PC-3 (cell line): ENCODE measurements at places on chromosomes 16 and 17.

DNA sequence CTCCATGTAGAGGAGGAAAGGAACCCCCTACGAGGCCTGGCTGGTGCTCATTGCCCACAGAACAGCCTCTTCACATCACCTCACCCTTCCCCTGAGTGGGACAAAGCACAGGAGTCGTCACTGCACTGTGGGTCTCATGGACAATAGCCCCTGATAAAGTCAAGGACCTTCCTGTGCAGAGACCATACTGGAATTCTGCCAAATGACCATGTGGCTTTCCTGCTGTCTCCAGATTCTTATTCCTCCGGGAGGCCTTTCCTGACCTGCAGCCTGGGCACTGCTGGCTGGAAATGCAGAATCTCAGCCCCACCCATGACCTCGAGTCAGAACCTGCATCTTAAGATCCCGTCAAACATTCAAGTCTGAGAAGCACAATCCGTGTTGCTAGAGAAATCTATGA, 60.5 kb upstream of the ERN1 start:
- H3K4me3 ChIP-seq: no peak overlapping the region
- H3K27me3 ChIP-seq: no peaks in the 10 kb centered on the region
- no peak overlapping the region for H3K27ac ChIP-seq
- no peaks in the 10 kb centered on the region for H3K4me1 ChIP-seq

GRCh38 chr17:58338841-58339754, 10.5 kb upstream of the TSPOAP1 start:
- H3K4me1 ChIP-seq: peaks cover 6% of the 10 kb centered on the region; the same call in 1 of the 2 replicates
- no peaks in the 10 kb centered on the region for H3K27me3 ChIP-seq
- peaks cover 4% of the 10 kb centered on the region; the same call in 1 of the 2 replicates for H3K36me3 ChIP-seq
- no peak overlapping the region for H3K4me3 ChIP-seq
- no peak overlapping the region for H3K27ac ChIP-seq
- DNase-seq: no peak

DNA sequence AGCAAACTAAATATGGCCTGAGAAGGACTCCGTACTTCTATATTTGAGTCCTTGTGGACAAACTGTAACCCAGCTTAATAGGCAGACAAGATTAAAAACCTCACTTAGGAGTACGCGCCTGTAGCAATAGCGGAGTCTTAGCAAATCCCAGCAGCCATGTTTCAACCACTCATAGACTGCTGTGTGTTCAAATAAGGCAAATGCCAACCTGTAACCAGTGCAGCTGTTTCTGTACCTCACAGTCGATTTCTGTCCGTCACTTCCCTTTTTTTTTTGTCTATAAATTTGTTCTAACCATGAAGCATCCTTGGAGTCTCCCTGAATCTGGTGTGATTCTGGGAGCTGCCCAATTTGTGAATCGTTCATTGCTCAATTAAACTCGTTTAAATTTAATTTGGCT, 30.2 kb downstream of the TANC2 start:
- H3K4me3 ChIP-seq: no peak overlapping the region
- H3K27me3 ChIP-seq: no peaks in the 10 kb centered on the region
- DNase-seq: no peak
- H3K27ac ChIP-seq: no peak overlapping the region
- no peaks in the 10 kb centered on the region for H3K36me3 ChIP-seq

DNA sequence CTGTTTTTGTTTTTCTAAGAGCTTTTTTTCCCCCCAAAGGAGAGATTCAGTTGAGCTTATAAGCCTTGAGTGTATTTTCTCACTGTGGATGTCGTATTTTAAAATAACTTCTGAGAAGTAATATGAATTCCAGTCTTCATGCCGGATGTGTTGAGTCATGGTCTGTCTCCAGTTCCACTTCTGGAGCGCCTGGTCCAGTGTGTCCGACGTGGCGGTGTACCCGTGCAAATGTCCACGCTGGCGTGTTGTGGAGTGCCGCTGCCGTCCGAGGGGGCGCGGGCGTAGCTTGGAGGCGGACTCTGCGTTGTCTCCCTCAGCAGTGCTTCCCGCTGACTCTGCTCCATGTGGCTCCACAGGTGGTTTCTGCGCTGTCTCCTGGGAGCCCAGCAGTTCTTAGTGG, 60.9 kb upstream of the ZNF750 start:
- H3K27me3 ChIP-seq: no peaks in the 10 kb centered on the region
- no peak for DNase-seq
- no peak overlapping the region for H3K27ac ChIP-seq
- H3K4me1 ChIP-seq: no peaks in the 10 kb centered on the region
- peaks cover 3% of the 10 kb centered on the region; the same call in 1 of the 2 replicates for H3K36me3 ChIP-seq

- H3K4me3 ChIP-seq: no peak overlapping the region
- no peaks in the 10 kb centered on the region for H3K27me3 ChIP-seq
- H3K36me3 ChIP-seq: peaks cover 32% of the 10 kb centered on the region
These were observed 7.0 kb downstream of the XYLT2 start for GRCh38 chr17:50352693-50353599.

DNA sequence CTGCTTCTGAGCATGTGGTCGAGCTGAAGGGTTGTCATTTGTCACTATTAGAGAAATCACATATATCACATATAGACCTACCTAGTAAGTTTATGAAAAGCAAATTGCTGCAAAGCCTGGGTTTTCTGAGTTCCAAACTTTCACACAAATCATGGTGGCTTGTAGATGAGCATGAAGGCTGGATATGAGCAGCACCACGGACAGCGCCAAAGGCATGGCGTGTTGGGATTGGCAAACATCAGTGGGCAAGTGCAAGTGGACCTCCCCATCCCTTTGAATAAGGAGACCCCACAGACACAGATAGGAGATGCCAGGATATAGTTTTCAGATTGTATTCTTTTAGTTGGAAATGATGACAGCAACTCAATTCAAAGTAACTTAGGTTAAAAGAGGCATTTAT, 77.6 kb upstream of the CACNG3 start:
- H3K27me3 ChIP-seq: peaks cover 9% of the 10 kb centered on the region; the same call in 1 of the 2 replicates
- no peak overlapping the region for H3K4me3 ChIP-seq
- H3K4me1 ChIP-seq: no peaks in the 10 kb centered on the region
- H3K27ac ChIP-seq: no peak overlapping the region

DNA sequence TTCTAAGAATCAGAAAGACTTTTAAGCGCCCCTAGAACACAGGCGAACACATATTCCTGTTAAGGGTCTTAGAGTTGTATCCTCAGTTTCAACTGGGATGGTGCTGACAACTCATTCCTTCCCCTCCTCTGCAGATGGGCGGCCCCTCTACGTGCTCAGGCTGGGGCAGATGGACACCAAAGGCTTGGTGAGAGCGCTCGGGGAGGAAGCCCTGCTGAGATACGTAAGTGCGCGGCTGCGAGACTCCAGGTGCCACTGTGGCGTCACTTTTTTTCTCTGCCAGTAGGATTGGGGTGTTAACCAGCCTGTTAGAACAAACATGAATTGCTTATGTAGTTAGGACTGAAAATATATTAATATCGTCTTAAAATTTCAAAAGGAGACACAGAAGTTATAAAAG, 62.7 kb downstream of the SEC14L1 start:
- no peak overlapping the region for H3K4me3 ChIP-seq
- peaks cover 70% of the 10 kb centered on the region for H3K36me3 ChIP-seq
- no peak overlapping the region for H3K27ac ChIP-seq

- peak; percentile 66 for DNase-seq
- no peak overlapping the region for H3K4me3 ChIP-seq
- H3K27me3 ChIP-seq: no peaks in the 10 kb centered on the region
- no peaks in the 10 kb centered on the region for H3K36me3 ChIP-seq
- H3K27ac ChIP-seq: no peak overlapping the region
- peaks cover 8% of the 10 kb centered on the region for H3K4me1 ChIP-seq
These were observed 105.2 kb downstream of the CLEC16A start for GRCh38 chr16:11049396-11050059.

DNA sequence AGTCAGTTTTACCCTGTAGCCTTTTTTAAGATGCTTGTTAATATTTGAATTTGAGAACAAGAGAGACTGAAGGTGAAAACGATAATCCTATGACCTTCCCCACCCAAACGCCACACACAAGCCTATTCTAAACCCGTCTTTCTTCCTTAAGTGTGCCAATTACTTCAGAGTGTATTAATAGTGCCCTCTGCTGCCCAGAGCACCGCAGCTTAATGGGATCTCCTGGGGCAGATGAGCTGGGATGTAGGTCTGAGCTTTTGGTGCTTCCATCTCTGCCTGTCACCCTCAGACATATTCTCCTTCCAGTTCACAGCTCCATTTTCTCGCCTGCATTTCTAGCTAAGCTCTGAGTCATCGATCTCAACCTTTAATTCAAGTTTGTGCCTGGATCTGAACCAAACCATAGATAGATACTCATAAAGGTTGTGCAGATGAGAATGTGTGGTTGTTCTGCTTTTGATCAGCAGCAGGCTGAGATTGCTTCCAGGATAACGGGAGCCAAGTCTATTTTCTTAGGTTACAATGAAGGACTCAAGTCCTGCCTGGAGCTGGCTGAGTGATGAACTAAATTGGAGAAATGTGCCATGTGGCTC, 46.4 kb upstream of the CDH13 start:
- H3K27ac ChIP-seq: no peak overlapping the region
- H3K27me3 ChIP-seq: peaks cover 17% of the 10 kb centered on the region
- no peak overlapping the region for H3K4me3 ChIP-seq
- H3K36me3 ChIP-seq: no peaks in the 10 kb centered on the region
- peak; percentile 10 for DNase-seq

DNA sequence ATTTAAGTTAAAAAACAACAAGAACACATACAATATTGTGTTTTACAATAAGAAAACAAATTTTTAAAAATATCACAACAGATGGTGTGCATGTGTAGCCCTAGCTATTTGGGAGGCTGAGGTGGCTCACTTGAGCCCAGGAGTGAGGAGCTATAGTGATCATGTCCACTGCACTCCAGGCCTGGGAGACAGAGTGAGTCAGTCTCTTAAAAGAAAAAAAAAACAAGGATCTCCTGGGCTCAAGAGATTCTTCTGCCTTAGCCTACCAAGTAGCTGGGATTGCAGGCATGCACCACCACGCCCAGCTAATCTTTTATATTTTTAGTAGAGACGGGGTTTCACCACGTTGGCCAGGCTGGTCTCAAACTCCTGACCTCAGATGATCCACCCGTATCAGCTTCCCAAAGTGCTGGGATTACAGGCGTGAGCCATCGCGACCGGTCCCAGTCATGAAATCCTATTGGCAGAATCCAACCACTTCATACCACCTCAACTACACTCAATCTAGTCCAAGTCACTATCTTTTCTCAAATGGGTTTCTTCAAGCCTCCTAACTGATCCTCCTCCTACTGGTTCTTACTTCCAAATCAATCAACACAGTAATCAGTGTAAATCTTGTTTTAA, 55.0 kb downstream of the STH start:
- no peak overlapping the region for H3K4me3 ChIP-seq
- peaks cover 25% of the 10 kb centered on the region for H3K36me3 ChIP-seq
- H3K27ac ChIP-seq: no peak overlapping the region

- no peak overlapping the region for H3K27ac ChIP-seq
- no peak overlapping the region for H3K4me3 ChIP-seq
- no peak for DNase-seq
- H3K4me1 ChIP-seq: peaks cover 11% of the 10 kb centered on the region
These were observed 354.0 kb downstream of the FOXL1 start for GRCh38 chr16:86932130-86932982.

GRCh38 chr16:66705790-66706505, 9.4 kb upstream of the CMTM4 start:
- H3K27me3 ChIP-seq: no peaks in the 10 kb centered on the region
- H3K4me1 ChIP-seq: no peaks in the 10 kb centered on the region
- no peak overlapping the region for H3K4me3 ChIP-seq
- no peaks in the 10 kb centered on the region for H3K36me3 ChIP-seq
- no peak overlapping the region for H3K27ac ChIP-seq

DNA sequence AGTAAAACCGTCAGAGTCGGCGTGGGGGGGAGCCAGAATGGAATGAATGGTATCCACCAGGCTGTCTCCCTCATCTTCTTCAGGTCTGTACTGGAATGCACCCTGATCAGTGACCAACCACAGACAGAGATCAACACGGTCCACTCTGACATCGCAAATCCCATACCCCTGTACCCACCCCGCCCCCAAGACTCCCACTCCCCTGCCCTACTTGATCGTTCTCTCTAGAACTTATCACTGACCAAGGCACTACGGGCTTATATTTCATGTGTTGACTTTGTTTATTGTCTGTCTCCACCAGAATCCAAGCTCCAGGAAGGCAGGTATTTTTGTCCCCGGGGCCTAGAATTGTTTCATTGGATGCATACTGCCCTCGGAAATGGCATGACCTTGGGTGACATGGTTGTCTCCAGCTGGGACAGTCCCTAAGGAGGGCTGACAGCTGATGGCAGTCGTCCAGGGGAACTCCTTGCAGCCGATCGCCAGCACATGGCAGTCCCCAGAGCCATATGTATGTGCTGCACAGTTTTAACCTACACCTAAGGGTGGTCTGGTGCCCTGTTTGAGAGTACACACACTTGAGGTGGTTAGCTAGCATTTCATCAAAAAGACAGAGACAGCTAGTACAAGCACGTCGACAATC, 526 bp upstream of the MFSD6L start:
- 0 out of 2 replicates have a peak, but pooled peaks cover 4% of the 10 kb centered on the region for H3K27me3 ChIP-seq
- H3K36me3 ChIP-seq: no peaks in the 10 kb centered on the region
- no peak overlapping the region for H3K4me3 ChIP-seq
- no peak overlapping the region for H3K27ac ChIP-seq

GRCh38 chr16:74667255-74667700, 601 bp upstream of the RFWD3 start:
- DNase-seq: no peak
- peak overlapping the region; percentile 98 for H3K4me3 ChIP-seq
- H3K4me1 ChIP-seq: no peaks in the 10 kb centered on the region; the same call in 1 of the 2 replicates
- peaks cover 19% of the 10 kb centered on the region for H3K36me3 ChIP-seq

DNA sequence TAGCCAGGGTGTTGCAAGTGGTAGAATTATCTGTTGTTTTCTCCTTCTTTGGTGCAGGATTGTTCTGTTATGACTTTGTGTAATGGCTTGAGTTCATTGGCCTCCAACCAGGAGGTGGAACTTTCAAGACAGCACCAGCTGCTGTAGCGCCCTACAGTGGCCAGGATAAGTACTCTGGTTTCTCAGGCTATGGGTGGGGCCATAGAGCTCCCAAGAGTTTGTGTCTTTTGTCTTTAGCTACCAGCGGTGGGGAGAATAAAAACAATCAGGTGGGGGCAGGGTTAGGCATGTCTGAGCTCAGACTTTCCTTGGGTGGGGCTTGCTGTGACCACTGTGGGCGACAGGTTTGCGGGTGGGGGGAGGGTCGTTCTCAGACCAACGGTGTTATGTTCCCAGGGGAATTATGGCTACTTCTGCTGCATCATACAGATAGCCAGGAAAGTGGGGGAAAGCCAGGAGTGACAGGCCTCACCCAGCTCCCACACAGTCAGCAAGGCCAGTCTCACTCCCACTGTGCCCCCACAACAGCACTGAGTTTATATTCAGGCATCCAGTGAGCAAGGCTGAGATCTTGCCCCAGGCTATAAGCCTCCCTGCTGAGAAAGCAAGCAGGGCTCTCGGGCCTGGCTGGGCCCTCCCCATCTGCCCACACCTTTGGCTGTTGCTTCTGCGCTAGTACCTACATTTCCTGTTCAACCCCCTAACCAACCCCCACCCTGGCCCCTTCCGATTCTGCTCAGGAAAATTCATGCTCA, 15.4 kb downstream of the ABCA10 start:
- no peaks in the 10 kb centered on the region for H3K27me3 ChIP-seq
- no peak for DNase-seq
- no peaks in the 10 kb centered on the region for H3K36me3 ChIP-seq
- H3K27ac ChIP-seq: no peak overlapping the region
- no peak overlapping the region for H3K4me3 ChIP-seq

GRCh38 chr16:57377080-57377841, 5.0 kb downstream of the CX3CL1 start:
- H3K27ac ChIP-seq: peak overlapping the region; percentile 97
- peak; percentile 73 for DNase-seq
- H3K4me3 ChIP-seq: peak overlapping the region; percentile 29; the same call in 1 of the 2 replicates
- H3K27me3 ChIP-seq: no peaks in the 10 kb centered on the region
